GM03348 (cell line): ENCODE measurements at places on chromosomes 6 and 20.

DNA sequence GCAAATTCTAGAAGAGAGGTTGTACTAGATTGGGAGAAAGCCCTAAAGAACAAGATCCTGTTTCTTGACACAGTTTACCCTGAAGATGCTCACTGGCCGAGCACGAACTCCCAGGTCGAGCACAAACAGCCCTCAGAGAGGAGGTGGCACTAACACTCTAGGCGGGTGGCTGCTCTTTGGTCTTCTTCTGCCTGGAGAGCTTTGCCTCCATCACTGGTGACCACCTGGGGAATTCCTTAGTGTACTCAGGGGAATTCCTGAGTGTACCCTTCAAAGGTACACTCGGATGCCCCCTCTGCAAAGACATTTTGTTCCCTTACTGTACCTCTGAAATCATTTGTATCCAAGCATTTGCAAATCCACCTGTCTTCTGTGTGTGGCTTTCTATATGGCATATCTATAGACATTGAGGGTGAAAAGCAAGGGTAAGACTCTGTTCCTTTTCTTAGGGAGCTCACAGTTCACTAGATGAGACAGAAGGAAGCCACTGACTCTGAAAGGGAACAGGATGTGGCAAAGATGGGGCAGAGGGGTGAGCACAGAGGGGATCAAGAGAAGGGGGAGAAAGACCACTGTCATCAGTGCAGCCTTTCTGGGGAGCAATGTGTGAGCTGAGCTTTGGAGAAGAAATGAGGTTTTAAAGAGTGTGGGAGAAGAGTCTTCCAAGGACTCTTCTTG is 169.8 kb upstream of the PROKR2 start:
- no peak for DNase-seq

GRCh38 chr20:63530788-63531160 is 6.4 kb downstream of the PTK6 start:
- no peak for DNase-seq

- DNase-seq = no peak
Measured at GRCh38 chr20:45176526-45177267, 2.0 kb downstream of the PI3 start.

GRCh38 chr6:39353698-39354315 is 31.3 kb upstream of the KCNK16 start:
- DNase-seq = no peak

DNA sequence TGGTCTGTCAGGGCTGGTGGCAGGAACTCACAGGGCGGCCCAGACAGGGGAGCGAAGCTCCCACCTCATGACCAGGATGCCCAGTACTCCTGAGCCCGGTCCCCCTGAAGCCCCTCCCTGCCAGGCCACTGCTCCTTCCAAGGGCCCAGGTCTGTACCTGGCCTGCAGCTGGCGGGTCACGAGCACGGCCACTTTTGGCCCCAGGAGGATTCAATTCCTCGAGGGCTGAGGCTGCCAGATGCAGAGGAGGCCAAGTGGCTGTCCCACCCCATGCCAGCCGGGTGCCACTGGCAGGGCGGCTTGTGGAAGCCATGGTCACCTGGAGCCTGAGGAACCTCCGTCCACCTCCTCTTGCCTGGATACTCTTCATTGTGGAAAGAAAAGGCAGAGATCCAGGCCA is 17.4 kb downstream of the PMEPA1 start:
- DNase-seq = no peak

GRCh38 chr6:81465859-81466258 is 286.6 kb downstream of the TENT5A start:
- DNase-seq = no peak

GRCh38 chr6:126383203-126383602 is 43.3 kb downstream of the CENPW start:
- DNase-seq = no peak

GRCh38 chr6:34615574-34616226 is 59.6 kb upstream of the SPDEF start:
- no peak for DNase-seq

DNA sequence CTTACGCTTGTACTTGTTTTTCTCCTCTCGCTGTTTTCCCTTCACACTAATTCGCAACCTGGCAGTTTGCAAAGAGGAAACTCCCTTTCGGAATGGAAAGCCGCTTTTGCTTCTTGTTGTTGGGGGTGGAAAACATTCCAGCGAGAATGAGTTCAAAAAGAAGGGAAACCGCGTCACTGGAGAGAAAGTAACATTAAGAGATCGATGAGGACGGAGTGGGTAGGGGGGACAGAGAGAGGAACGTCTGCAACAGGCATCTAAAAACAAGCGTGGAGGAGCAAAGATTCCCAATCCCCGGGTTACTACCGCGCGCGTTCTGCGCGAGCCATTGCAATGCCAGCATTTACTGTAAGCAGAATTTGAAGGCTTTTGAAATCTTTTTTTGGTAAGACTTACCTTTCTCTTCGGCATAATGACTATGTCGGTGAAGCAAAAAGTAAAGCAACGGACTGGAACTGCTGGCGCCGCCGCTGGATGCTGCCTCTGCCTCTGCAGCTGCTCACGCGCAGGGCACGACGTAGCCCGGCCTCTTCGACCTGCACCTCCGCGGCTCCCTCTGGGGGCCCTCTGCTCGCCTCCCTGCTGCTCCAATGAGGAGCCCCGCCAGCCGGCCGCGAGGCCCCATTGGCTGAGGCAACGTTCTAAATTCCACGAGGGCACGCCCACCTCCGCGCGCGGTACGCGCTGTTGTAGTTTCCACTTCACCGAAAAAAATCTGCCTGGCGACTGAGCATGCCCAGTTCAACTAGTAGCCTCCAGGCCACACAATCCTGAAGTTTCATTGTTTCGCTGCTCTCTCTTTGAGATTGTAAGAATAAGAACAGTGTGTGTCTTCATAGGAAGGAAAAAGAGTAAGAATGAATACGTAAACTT is at the start of gene HMGN3:
HMGN3 (minus strand) TSS at position 533 of the 873 bp plus-strand sequence.
- peak; percentile 97 for DNase-seq

DNA sequence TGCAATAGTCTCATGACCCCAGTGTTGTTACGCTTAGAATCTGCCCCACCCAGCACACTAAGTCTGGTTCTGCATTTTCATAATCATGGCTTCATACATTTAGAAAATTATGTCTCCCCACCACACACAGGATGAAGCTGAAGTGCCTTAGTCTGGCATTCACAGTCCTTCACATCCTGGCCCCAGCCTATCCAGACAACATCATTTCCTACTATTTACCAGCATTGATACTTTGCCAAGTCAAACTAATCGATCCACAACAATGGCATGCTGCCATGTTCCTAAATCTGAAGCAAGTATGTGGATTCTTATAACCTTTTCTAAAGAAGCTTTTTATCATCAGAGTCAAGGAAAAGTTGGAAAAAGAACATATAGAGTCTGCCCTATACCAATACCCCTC is 132.4 kb upstream of the FBXL4 start:
- DNase-seq = no peak

DNA sequence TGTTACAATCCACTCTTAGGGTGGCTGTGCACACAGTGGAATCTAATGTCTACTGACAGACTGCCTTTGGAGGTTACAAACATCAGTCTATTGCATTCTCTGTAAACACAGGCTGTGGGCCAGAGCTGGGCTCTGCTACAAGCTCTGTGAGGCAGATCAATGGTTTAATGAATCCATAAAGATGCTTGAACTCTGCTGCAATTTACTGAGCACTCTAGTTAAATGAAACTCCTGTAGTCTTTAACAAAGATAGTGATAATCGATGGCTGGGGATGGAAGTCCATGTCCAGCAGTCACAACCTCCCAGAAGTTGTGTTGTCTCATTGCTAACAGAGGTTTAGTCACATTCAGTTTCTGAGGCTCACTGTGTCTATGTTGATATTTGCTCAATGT is 50.5 kb downstream of the SOBP start:
- no peak for DNase-seq

DNA sequence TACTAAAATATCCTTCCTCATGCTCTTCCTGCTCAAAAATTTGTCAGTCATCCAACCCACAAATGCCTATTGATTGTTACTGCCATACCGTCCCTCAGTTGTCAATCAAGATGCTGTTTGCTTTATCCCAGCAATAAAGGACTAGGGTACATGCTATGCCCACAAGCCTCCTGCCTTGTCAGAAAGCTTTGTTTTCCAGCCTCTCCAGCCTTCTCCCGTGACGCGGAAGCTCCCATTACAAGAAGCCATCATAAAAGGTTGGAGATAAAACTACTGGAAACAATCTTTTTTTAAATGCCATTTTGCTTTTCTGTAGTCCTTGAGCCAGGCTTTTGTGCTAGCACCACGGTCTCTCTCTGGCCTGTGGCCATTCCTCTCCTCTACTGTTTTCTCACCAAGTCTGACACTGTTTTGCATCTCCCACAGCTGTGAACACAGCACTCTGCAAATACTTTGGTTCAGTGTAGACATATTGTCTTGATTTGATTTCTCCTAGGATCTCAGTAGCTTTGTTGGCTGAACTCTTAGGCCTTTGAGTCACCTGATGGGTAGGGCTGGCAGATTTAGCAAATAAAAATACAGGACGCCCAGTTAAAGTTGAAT is 495.7 kb upstream of the JARID2 start:
- no peak for DNase-seq

- no peak for DNase-seq
Measured at GRCh38 chr20:56994006-56994405, 272.4 kb downstream of the BMP7 start.

GRCh38 chr6:4521070-4521469 is 255.1 kb upstream of the CDYL start:
- DNase-seq = no peak

GRCh38 chr6:111038534-111039252 is 48.6 kb upstream of the SLC16A10 start:
- no peak for DNase-seq

GRCh38 chr6:135675862-135676261 is 175.6 kb upstream of the PDE7B start:
- DNase-seq = no peak

DNA sequence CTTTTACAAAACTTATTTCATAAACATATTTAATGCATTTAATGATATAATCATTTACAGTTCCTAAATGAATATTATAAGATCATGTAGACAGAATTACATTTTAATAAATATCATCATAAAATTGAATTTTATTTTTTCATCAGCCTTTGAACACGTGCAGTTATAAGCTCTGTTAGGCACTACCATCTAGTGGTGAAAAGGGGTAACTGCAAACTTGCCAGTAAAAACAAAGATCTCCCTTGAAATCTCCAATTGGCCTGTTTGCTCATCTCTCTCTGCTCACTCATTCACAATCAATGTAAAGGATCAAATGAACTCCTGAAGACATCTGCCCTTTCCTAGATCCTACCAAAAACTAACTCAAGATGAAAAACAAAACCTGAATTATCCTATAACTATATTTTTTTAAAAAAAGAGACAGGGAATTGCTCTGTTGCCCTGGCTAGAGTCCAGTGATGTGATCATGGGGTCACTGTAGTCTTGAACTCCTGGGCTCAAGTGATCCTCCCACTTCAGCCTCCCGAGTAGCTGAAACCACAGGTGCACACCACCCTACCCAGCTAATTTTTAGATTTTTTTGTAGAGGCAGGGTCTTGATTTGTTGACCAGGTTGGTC is 31.7 kb downstream of the SAMHD1 start:
- DNase-seq = peak; percentile 81

DNA sequence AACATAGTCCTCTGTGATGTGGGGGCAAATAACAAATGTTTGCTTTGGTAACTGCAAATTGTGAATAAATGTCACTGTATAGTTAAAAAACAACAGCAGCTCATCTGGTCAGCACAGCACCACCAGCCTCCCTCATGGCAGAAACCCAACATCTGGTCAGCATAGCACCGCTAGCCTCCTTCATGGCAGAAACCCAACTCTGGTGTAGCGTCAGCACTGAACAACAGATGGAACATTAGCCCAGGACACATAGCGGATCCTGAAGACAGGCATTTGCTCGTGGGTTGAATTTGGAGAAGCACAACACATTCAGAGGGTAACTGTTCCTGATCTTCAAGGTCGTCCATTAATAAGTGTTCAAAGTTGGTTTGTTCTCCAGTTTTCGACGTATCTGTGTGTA is 265.9 kb downstream of the DLL1 start:
- DNase-seq = no peak

DNA sequence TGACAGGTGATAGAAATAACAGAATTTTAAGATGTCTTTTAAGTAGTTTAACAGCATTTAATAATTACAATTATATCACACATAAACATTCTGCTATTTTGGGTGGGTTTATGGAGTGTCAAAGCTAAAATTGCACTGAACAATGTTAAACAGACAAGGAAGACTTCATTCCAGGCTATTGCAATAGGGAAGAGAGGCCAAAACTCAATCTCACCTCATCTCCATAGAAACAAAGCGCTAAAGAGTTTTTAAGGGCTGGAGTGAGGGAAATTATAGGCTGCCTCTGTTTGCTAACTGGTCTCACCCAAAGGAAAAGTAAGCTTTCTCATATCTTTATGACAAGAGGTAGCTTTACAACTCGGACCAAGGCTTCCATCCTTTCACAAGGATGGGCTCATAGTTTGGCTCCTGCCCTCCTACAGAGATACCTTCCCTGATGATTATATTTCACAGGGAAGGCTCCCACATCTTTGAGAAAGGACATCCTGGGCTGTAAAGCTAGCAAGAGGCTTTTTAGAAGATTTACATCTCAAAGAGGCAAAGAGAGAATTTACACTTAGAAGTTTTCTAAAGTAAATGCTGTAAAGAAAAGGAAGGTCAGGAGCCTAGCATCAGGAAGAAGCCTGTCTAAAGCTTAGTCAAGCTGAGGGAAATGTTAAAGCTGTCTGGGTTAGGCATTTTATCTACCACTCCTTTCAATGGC is 350.2 kb upstream of the IMPG1 start:
- no peak for DNase-seq

- no peak for DNase-seq
Measured at GRCh38 chr20:19937651-19938420, 79.3 kb upstream of the NAA20 start.

DNA sequence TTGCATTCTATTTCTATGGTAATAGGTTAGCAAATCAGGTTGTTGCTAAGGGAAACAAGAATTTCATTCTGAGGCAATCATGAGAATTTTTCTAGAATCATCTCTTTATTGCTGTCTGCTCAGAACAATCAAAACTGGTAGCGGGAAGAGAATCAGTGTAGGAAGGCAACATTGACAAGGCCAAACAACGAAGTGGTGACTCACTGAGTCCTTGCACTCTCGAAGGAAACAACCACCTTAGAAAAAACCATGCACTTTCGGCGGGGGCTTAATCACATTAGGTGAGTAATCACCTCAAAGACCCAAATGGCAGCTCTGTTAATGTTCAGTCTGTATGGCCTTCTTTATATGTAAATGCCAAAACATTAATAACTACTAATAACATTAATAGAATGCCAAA is 78.8 kb upstream of the MAP7 start:
- DNase-seq = no peak

- DNase-seq = no peak
Measured at GRCh38 chr6:32148289-32149091, 3.2 kb downstream of the PRRT1 start.
